ENCODE measurements at places on chromosomes 4 and X. TPM values are rescaled to one million over a fixed set of nuclear protein-coding genes. Genes with fewer than 3 reads are reported as not detected.

The PPEF2 gene
- not detected for total RNA-seq

DNA sequence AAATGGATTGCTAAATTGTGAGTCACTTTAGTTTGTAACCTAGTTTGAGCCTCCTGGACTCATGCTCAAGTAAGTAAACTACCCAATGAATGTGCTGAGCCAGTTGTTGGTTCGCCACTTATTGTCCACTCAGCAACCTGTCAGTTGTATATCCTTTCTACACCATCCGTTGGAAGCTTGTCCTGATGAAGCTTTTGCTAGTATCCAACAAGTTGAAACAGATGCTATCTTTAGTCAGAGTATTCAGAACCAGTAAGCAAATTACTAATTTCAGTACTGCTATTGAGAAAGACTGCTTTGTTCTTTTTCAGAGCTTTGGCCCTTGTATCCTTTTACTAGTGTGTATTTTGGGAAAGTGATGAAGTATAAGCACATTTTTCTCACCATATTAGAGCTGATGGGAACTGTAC is 4.3 kb upstream of the NAA15 start:
- H3K36me3 ChIP-seq = peaks cover 32% of the 10 kb centered on the region
- H3K4me3 ChIP-seq = no peak overlapping the region
- no peak overlapping the region for H3K27ac ChIP-seq
- H3K27me3 ChIP-seq = no peaks in the 10 kb centered on the region
- DNase-seq = no peak
- H3K4me1 ChIP-seq = no peaks in the 10 kb centered on the region

DNA sequence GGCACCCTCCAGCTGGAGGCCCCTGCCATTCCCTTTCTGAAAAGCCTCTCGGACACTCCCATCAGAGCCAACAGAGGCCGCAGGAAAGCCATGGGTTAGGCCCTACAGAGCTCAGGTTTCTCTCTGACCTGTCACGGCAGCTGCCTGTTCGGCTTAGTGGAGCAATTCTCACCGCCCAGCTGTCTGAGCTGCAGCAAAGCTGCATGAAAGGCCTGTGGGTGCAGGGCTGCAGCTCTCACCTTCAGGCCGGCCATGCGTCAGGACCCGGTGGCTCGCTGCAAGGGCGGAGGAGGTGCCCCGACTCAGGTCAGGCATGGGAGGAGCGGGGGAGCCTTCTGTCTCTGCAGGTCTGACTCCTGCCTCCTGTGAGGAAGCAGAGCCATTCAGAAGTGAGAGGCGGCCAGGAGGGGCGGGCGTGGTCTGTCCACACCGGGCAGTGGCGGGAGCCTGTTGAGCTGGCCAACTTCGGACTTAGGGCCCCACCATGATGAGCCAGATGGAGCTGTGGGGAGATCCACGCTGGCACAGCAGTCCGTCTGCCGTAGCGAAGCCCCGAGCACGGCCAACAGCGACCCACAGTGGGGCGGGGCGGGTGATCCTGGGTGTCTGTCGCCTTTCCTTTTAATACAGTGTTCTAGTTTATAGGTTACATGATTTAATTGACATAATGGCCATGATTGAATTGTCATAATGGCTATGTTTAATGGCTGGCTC is 23.4 kb downstream of the PDE6B start:
- H3K27ac ChIP-seq = no peak overlapping the region
- no peak overlapping the region for H3K4me3 ChIP-seq
- no peaks in the 10 kb centered on the region for H3K36me3 ChIP-seq
- DNase-seq = no peak
- no peaks in the 10 kb centered on the region for H3K4me1 ChIP-seq
- peaks cover 26% of the 10 kb centered on the region for H3K27me3 ChIP-seq

DNA sequence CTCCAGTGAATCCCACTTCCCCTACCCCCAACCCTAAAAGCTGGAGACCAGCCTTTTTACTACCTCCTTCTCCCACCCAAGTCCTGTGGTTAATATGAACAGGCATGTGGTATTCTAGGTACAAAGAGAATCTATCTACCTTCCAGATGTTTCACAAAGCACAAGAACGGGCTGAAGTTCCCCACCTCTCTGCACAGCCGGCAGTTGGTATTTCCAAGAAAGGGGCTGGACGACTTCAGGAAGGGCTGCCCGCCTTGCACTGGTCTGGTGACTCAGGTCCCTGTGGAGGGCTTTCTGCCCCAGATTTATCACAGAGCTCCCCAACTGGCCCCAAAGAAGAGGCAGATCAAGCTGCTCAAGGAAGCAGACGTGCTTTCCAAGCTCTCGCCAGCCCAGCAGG is 4.5 kb downstream of the FAM47E start:
- peaks cover 15% of the 10 kb centered on the region for H3K4me1 ChIP-seq
- H3K27ac ChIP-seq = no peak overlapping the region
- H3K4me3 ChIP-seq = no peak overlapping the region
- H3K27me3 ChIP-seq = no peaks in the 10 kb centered on the region
- DNase-seq = no peak
- peaks cover 5% of the 10 kb centered on the region for H3K36me3 ChIP-seq

DNA sequence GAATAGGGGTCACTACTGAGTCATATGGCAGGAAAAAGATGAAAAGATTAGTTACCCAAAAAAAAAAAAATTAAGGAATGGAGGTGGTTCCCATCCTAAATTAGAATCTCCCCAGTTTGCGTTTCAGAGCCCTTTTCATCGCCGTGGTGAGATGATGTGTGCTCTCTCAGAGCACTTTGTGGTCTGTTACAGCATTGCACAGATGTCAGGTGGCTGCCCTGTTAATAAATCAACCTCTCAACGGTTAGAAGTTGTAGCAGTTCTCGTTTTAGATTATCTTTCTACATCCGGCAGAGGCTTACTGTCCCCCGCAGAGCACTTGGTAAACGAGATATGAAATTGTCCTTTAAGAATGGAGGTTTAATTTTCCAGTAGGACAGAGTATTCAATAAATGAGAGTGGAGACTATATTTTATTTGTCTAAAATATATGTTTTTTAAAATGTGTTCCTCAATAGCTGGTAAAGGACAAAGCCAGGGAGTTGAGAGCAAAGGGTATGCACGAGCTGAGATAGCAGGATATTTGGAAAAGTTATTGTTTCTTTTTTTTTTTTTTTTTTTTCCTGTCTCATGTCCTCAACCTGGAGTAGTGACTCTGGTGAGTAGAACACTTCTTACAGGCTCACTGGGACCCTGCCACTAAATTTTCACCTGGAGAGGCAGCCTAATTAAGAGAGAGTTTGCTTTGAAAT is 26.9 kb downstream of the AFF1 start:
- H3K4me1 ChIP-seq = peaks cover 7% of the 10 kb centered on the region
- H3K4me3 ChIP-seq = no peak overlapping the region
- H3K27me3 ChIP-seq = no peaks in the 10 kb centered on the region
- no peak for DNase-seq
- H3K36me3 ChIP-seq = no peaks in the 10 kb centered on the region
- no peak overlapping the region for H3K27ac ChIP-seq
